ENCODE measurements at places on chromosomes 3 and 15. TPM values are rescaled to one million over a fixed set of nuclear protein-coding genes. Genes with fewer than 3 reads are reported as not detected.

GRCh38 chr3:134363381-134363755 lies 10.9 kb downstream of the AMOTL2 start:
- DNase-seq: peak; percentile 29

DNA sequence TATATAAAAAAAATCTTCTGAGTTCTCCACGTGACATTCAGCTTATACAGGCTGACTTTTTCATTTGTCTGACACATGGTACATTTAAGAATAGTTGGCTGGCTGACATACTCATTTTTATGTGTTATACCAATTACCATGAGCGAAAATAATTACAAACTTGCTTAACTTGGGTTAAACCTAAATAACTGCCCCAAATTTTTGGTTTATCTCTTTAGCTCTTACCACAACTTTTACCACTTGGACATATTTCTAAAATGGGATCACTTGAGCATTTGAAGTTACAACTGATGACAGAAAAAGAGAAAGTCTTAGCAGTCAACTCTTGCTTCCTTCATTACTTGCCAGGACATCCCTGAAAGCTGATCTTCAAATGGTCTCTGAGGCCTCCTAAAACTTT lies 618.1 kb downstream of the RBMS3 start:
- DNase-seq: peak; percentile 1

GRCh38 chr15:87667643-87668042 lies 588.9 kb downstream of the NTRK3 start:
- no peak for DNase-seq

- DNase-seq: no peak
Measured at GRCh38 chr3:64620020-64620419, 67.8 kb downstream of the ADAMTS9 start.

- DNase-seq: no peak
Measured at GRCh38 chr3:181932039-181932438, 220.3 kb downstream of the SOX2 start.

CACNA1D gene
- not detected for total RNA-seq

FAM81A gene
- total RNA-seq: not detected

PRR20G gene
- not detected for total RNA-seq

Data from HFFc6 (cell line).